SJSA1 (cell line): ENCODE measurements at places on chromosomes 2 and 18. TPM values are rescaled to one million over a fixed set of nuclear protein-coding genes. Genes with fewer than 3 reads are reported as not detected.

The DOK6 gene
- not detected in 2 replicates for total RNA-seq

The LRRTM1 gene
- not detected in 2 replicates for total RNA-seq

The AOX1 gene
- 5.8 and 19.5 TPM in 2 replicates for total RNA-seq

- no peak overlapping the region for H3K27ac ChIP-seq
- H3K36me3 ChIP-seq, result no peaks in the 10 kb centered on the region
- peaks cover 11% of the 10 kb centered on the region for H3K4me1 ChIP-seq
These were observed 45.8 kb downstream of the SLC4A5 start for GRCh38 chr2:74297391-74297790.

GRCh38 chr18:45839414-45840395 is 14.2 kb downstream of the SIGLEC15 start:
- peaks cover 16% of the 10 kb centered on the region for H3K4me1 ChIP-seq
- H3K27ac ChIP-seq, result no peak overlapping the region
- no peak overlapping the region for H3K4me3 ChIP-seq
- 0 out of 2 replicates have a peak, but pooled peaks cover under 1% of the 10 kb centered on the region for H3K36me3 ChIP-seq

DNA sequence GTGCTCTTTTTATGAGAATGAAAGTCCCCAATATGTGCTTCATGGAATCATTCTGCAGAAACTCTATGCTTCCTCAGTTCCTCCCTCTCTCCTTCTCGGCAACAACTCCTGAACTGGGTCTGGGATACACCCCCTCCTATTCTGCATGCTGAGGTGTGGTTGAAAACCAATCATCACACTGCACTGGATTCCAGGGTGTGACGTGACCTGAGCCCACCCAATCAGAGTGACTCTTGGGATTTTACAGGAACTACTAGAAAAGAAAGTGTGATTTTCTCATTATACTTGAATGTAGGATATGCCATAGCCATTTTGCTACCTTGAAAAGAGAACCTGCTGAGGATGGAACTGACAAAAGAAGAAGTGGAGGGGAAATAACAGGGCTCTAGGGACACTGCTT is 36.3 kb downstream of the ACVR1 start:
- peaks cover 35% of the 10 kb centered on the region for H3K4me1 ChIP-seq
- no peak overlapping the region for H3K4me3 ChIP-seq
- no peaks in the 10 kb centered on the region for H3K27me3 ChIP-seq
- DNase-seq, result no peak
- H3K36me3 ChIP-seq, result 0 out of 2 replicates have a peak, but pooled peaks cover 4% of the 10 kb centered on the region
- H3K27ac ChIP-seq, result no peak overlapping the region

GRCh38 chr18:37364237-37364636 is 201.4 kb downstream of the CELF4 start:
- no peaks in the 10 kb centered on the region for H3K36me3 ChIP-seq
- no peak overlapping the region for H3K27ac ChIP-seq
- no peak for DNase-seq
- no peaks in the 10 kb centered on the region for H3K27me3 ChIP-seq
- no peaks in the 10 kb centered on the region for H3K4me1 ChIP-seq

DNA sequence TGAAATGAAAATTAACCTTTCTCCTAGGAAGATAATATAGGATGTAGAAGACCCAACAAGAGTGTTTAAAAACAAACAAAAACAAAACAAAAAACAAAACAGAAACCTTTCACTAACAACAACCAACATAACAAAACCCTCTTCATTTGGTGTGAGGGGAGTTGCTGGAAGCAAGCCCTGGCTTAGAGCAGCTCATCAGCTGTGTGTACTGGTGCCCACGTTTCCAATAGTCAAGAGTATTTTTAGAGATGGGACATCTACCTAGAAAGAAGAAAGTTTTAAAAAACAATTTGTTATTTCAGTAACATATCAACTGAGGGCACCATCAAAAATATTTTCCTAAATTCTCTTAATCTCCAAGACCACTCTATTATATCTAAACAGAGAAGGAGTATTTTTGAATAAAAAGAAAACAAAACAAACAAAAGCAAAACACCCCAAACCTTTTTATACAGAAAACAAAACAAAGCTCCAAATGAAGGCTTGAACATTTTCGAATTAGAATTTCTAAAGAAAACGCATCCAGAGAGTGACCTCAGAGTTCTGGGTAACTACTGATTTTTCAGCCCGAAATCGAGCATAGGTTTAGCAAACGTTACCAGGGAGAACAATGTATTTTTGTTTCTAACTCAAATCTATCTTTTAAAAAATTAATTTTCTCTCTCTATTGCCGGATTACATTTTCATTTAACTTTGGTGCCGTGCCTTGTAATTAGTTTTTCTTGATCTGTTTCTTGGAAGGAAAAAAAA is 134.6 kb downstream of the INSIG2 start:
- no peaks in the 10 kb centered on the region for H3K36me3 ChIP-seq
- H3K4me1 ChIP-seq, result peaks cover 8% of the 10 kb centered on the region
- peak overlapping the region; percentile 68 for H3K27ac ChIP-seq
- no peaks in the 10 kb centered on the region for H3K27me3 ChIP-seq
- DNase-seq, result no peak

- peaks cover 5% of the 10 kb centered on the region for H3K4me1 ChIP-seq
- H3K27me3 ChIP-seq, result no peaks in the 10 kb centered on the region
- H3K36me3 ChIP-seq, result peaks cover 97% of the 10 kb centered on the region
These were observed 15.3 kb downstream of the LAPTM4A start for GRCh38 chr2:20035955-20036666.

GRCh38 chr2:11581124-11581796 is 47.4 kb downstream of the GREB1 start:
- no peak for DNase-seq
- no peak overlapping the region for H3K27ac ChIP-seq
- no peaks in the 10 kb centered on the region for H3K36me3 ChIP-seq
- no peaks in the 10 kb centered on the region for H3K27me3 ChIP-seq

- H3K27ac ChIP-seq, result no peak overlapping the region
- H3K27me3 ChIP-seq, result no peaks in the 10 kb centered on the region
- H3K36me3 ChIP-seq, result no peaks in the 10 kb centered on the region
- H3K4me3 ChIP-seq, result no peak overlapping the region
These were observed 66.3 kb upstream of the RPE start for GRCh38 chr2:209936106-209936666.

- H3K4me1 ChIP-seq, result no peaks in the 10 kb centered on the region
- no peak for DNase-seq
- H3K27ac ChIP-seq, result no peak overlapping the region
These were observed 151.1 kb upstream of the HNMT start for GRCh38 chr2:137813176-137813575.

- H3K4me1 ChIP-seq, result no peaks in the 10 kb centered on the region
- no peak for DNase-seq
- peaks cover 4% of the 10 kb centered on the region; the same call in 1 of the 2 replicates for H3K27me3 ChIP-seq
- H3K27ac ChIP-seq, result no peak overlapping the region
- no peaks in the 10 kb centered on the region for H3K36me3 ChIP-seq
These were observed 229.3 kb upstream of the HDAC4 start for GRCh38 chr2:239629926-239630617.

- no peaks in the 10 kb centered on the region for H3K4me1 ChIP-seq
- 0 out of 2 replicates have a peak, but pooled peaks cover 4% of the 10 kb centered on the region for H3K27me3 ChIP-seq
- no peak for DNase-seq
- H3K36me3 ChIP-seq, result no peaks in the 10 kb centered on the region
- no peak overlapping the region for H3K4me3 ChIP-seq
These were observed 57.1 kb downstream of the RAPGEF4 start for GRCh38 chr2:172792711-172793110.

- H3K4me1 ChIP-seq, result peaks cover 19% of the 10 kb centered on the region
- no peak for DNase-seq
- H3K27me3 ChIP-seq, result no peaks in the 10 kb centered on the region
- no peaks in the 10 kb centered on the region for H3K36me3 ChIP-seq
- H3K4me3 ChIP-seq, result no peak overlapping the region
These were observed 91.1 kb downstream of the ACTR3 start for GRCh38 chr2:113980946-113981345.
